Activated effector memory CD4-positive, alpha-beta T cell treated with anti-CD3 and anti-CD28 coated beads, Interleukin-2, amount 50 U/mL, for 16 hours (primary cell): ENCODE measurements at places on chromosomes 12 and 14.

- DNase-seq: no peak
These were observed 102.2 kb downstream of the BCAT1 start for GRCh38 chr12:24846689-24847088.

DNA sequence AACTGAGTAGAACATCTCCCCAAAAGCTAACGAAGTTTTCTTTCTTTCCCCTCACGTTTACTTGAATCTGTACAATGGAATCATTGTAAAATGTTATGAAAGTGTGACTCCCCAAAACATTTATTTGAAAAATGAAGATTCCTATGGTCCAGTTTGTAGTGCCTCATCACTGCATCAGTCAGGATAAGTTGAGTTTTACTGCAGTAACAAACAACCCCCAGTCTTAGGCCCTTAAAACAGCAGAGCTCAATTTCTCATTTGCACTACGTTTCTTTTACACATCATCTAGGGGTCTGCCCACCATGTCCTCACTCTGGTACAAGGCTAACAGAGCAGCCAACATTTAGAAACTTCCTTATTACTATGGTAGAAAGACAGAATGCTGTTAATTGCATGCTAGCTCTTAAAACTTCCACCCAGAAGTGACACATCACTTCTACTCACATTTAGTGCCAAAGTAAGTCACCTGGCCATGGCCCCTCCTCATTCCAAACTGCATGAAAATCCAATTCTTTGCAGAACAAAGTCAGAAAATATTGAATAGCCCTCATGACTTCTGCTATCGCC, 546.4 kb downstream of the MED13L start:
- no peak for DNase-seq

- DNase-seq: no peak
These were observed 121.9 kb downstream of the PDE3A start for GRCh38 chr12:20490213-20490612.

- DNase-seq: no peak
These were observed 121.8 kb upstream of the NTF3 start for GRCh38 chr12:5310151-5310550.

DNA sequence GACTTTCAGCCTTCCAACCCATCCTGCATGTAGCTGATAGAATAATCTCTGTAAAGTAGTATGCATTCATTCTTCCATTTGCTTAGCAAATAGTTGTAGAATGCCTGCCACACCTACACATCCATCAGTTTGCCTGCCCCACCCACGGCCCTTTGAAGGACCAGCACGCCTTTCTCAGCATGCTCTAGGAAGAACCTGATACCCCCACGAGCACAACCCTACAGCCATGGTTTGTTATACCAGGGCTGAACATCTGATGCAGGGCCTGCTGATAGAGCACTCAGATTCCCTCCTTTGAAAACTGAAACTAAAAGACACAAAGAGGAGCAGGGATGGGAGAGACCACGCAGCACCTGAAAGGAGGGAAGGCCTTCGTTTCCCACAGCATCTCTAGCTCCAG, 205.1 kb downstream of the ANO2 start:
- no peak for DNase-seq

DNA sequence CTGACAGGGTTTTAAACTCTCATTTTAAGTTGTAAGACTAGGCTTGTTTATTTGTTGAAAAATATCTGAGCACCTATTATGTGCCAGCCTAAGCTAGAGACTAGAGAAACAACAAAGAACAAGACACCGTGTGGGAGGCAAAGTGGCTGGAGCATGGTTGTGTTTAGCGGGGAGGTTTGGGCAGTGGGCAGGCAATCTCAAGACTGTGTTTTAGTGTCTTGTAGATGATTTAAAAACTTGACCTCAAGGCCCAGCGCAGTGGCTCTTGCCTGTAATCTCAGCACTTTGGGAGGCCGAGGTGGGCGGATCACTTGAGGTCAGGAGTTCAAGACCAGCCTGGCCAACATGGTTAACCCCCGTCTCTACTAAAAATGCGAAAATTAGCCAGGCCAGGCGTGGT, 7.8 kb downstream of the RPL36AL start:
- no peak for DNase-seq

DNA sequence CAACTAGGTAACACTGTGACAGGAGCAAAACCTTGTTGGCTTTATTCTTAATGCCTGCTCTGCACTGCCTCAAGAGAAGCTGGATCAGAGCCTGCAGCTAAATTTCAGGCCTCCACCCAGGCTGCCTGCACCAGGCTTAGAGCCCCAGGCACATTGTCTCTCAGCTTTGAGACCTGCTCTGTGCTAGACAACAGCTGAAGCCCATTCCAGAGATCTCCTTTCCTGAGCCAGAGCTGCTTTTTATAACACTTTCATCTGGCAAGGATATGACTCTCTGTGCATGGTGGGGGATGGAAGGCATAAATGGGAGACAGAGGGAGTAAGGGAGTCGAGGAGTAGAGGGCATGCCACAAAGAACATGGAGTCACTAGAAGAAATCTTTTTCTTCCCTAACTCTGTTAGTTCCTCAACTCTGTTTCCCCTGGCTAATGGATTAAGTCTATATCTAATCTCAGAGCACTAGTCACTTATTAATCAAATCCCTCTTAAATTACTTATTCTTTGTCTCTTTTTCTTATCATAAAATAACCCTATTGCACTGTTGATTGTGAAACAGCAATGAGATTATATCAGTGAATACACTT, 27.1 kb upstream of the LUM start:
- no peak for DNase-seq

- no peak for DNase-seq
These were observed 32.2 kb downstream of the SH2B3 start for GRCh38 chr12:111437816-111438454.

- DNase-seq: no peak
These were observed 25.5 kb downstream of the TSPAN11 start for GRCh38 chr12:30952015-30952414.

- DNase-seq: no peak
These were observed 122.8 kb upstream of the SOX5 start for GRCh38 chr12:24072302-24072701.

- DNase-seq: no peak
These were observed 256.7 kb downstream of the SUDS3 start for GRCh38 chr12:118633071-118633470.

GRCh38 chr12:89305373-89305772, 46.9 kb downstream of the DUSP6 start:
- no peak for DNase-seq

GRCh38 chr12:112178796-112179195, 53.4 kb downstream of the TRAFD1 start:
- DNase-seq: peak; percentile 22

DNA sequence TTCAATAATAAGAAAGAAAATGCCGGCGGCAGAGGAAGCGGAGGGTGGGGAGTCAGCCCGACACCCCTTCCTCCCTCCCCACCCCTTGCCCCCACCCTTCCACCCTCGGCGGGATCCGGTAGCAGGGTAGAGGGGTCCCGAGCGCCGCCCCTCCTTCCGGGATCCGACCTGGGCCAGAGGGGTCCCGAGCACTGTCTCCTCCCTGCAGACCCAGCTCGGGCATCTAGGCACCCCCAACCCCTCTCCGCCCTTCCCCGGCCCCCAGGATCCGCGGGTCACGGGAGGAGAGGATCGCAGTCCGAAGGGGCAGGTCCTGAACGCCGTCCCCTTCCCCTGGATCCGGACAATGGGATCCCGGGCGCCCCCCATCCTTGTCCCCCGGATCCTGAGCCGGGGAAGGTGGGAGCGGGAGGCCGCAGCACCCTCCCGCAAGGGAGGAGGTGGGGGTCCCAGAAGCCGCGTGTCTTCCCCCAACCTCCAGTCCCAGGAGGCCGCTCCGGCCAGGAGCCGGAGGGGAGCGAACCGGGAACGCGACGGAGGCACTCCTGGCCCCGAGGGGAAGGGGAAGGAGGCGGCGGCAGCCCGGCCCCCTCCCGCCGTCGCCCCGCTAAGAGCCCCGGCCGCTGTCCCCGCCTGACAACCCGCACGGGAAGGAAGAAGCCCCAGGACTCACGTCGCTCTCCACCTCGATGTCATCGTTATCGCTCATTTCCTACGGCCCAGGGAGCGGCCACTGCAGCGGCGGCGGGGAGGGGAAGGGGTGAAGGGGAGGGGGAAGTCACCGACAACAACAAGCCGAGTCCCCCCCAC, 481 bp downstream of the MAX start:
- DNase-seq: peak; percentile 82

GRCh38 chr12:34097213-34097612, 74.9 kb downstream of the ALG10 start:
- DNase-seq: no peak

DNA sequence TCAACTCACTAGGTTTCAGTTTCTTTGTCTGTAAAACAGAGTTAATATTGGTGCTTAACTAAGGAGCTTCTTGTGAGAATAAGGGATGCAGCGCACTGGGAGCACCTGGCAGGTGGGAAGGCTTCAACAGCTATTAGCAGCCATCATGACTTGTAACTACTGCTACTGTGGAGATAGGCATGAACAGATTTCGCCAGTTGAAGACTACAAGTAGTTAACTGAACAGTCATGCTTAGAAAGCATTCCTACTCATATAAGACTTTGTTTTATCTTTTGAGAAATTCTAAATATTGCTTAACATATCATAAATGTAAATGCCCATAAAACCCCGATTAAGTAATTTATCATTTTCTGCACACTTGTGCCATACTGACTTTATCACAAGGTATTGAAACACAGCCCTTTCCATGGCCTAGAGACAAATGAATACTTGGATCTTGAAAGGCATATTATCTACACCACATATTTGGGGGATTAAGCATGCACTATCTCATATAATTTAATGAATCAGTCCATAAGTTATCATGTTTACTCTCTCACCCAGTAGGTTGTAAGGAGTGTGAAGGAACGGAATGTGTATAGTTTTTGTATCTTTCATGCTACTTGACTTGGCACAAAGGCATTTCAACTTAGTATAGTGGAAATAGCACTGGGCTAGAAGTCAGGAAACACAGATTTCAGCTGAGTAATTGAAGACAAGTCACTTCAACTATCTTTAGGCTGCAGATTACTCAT, 16.1 kb downstream of the NTN4 start:
- DNase-seq: no peak

DNA sequence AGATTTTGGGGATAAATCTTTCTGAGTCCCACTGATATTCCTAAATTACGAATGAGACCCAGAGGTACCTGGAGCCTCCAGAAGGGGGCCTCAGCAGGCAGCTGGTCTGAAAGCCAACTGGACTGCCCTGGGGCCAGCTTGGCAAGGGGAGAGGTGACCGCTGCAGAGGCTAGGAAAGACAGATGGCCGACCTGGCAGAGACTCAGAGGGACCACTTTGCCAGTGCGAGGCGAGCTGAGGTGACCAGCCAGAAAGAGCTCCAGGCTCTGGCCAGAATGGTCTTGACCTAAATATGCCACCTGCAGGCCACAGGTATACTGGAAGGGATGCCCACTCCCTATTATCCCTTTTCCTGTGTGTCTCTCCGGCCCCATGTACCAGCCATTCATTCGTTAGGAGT, 256.8 kb upstream of the GARIN6 start:
- DNase-seq: no peak

DNA sequence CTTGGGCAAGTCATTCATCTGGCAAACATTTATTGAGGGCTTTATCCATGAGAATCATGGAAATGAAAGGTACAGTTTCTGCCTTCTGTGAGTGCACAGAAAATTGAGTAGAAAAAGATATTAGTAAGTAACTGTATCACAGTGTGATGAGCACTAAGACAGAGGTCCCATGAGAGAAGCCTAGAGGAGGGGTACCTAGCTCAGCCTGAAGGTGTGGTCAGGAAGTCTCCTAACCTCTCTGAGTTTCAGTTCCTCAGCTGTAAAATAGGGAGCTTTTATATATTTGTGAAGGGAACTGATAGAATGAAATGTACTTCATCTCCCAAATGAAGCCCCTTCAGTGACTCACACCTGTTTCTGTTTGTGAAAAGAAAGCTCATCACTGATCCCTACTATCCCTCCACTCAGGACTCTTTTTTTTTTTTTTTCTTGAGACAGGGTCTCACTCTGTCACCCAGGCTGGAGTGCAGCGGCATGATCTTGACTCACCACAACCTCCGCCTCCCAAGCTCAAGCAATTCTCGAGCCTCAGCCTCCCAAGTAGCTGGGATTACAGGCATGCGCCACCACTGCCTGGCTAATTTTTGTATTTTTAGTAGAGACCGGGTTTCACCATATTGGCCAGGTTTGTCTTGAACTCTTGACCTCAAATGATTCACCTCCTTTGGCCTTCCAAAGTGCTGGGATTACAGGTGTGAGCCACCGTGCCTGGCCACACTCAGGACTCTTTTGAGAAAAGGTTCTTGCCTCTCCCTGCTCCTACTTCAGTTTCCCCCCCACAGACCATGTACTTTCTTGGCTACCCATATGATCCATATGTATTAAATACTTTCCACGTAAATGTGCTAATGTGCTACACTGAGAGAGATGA, 93.7 kb upstream of the FUT8 start:
- DNase-seq: no peak

DNA sequence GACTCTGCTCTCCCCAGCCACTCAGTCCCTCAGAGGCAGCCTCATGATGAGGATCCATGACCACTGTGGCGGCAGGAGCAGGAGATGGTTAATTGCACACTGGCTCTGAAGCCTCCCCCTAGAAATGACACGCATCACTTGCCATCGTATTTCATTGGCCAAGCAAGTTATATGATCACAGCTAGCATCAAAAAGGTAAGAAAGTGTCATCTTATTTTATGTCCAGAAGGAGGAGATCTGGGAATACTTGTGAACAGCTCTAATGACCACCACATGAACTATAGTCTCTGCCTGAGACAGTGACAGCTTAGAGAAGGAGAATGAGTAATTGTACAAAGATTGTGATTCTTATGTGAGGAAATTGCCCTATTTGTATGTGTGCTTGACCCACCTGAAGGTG, 363.4 kb downstream of the NUAK1 start:
- DNase-seq: no peak

DNA sequence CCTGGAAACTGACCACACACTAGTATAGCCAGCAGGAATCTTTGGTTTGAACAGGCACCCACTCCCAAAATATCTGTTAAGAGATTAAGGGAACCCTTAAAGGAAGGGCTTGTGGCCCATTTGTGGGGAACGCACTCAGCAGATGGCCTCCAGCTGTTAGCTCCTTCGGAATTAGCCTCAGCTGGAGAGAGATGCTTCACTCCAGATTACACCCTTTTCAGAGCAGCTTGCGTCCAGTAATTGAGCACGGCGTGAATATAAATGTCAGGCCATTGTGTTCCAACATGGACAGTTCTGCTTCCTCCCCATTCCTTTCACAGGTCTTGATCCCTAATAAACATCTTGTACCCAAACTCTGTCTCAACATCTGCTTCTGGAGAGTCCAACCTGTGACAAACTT, 397.8 kb downstream of the SEC23A start:
- DNase-seq: no peak

GRCh38 chr12:94174576-94174975, 26.2 kb downstream of the PLXNC1 start:
- DNase-seq: no peak

DNA sequence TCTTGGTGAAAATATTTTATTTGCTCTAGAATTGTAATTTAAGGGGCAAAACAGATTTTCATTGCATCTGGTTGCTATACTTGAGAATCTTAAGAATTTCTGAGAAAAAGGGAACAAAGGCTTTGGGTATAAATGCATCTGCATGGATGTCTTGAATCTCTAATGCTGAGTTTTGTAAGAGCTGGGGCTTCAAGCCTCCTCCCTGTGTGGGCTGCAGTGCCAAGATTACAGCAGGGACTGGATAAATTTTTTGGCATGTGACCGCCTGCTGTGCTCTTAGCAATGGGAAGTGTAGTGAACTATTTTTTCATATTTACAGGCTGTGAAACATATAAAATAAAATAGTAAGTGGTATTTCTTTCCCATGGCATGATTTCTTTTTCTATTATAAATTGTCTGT, 70.0 kb downstream of the SLC38A6 start:
- DNase-seq: no peak
